ENCODE measurements at places on chromosomes 16 and 17.

- no peak for DNase-seq
Measured at GRCh38 chr17:79887451-79887991, 48.3 kb upstream of the CBX4 start.

GRCh38 chr17:75064867-75065561, 18.0 kb downstream of the KCTD2 start:
- DNase-seq, result no peak

DNA sequence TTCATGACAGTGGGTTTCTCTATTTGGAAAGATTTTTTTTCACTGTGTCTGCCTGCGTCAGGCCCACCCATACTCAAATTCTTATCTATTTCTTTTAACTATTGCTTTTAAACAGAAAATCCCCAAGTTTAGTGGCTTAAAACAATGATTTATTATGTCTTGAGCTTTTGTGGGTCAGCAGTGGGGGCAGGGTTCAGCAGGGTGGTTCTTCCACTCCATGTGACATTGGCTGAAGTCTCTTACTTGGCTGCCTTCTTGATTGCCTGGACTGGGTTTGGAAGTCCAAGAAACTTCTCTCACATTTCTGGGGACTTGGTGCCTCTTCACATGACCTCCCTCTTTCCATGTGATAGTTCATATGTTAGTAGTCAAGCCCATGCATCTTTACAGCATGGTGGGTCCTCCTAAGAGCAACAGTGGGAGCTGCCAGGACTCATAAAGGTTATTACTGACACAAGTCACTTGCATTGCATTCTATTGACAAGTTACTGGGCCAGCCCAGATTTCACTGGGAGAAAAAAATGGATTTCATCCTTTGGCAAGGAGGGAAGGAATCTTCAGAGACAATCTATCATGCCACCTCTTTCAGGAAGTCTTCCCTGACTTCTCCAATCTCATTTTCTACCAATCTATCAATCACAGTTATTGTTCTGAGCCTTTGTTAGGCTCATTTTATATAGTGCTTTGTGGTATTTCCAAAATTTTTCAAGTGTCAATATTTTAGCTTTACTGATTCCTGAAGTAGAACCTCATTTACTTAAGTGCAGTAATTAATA, 436.1 kb downstream of the XYLT1 start:
- DNase-seq, result no peak

GRCh38 chr17:74566132-74566753, 1.1 kb downstream of the CD300H start:
- no peak for DNase-seq

GRCh38 chr17:38577645-38578173, 28.0 kb downstream of the SRCIN1 start:
- DNase-seq, result no peak

- DNase-seq, result peak; percentile 5
Measured at GRCh38 chr16:84647828-84648594, at the start of gene KLHL36. Gene KLHL36 (plus strand): TSS chr16:84648511. CDS start chr16:84650868, 2,357 bp downstream.

- no peak for DNase-seq
Measured at GRCh38 chr17:66431910-66432309, 129.5 kb downstream of the PRKCA start.

GRCh38 chr17:41338961-41339485, 11.6 kb downstream of the KRT33A start:
- DNase-seq, result no peak

DNA sequence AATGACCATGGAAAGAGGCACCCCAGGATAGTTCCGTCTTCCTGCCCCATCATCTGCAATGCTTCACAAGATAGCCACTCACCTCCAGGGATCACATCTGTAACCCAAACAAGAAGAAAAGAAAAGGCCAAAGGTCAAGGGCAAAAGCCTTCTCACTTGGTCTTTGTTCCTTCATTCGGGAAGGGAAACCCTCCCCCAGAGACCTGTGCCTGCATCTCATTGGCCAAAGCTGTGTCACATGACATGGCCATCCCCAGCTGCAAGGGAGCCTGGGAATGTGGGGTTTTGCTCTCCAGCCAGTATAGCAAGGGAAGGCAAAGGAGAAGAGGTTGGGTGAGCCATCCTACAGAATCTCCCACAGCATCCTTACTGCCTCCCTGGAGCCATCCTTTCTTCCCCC, 47.9 kb downstream of the NOL11 start:
- no peak for DNase-seq

DNA sequence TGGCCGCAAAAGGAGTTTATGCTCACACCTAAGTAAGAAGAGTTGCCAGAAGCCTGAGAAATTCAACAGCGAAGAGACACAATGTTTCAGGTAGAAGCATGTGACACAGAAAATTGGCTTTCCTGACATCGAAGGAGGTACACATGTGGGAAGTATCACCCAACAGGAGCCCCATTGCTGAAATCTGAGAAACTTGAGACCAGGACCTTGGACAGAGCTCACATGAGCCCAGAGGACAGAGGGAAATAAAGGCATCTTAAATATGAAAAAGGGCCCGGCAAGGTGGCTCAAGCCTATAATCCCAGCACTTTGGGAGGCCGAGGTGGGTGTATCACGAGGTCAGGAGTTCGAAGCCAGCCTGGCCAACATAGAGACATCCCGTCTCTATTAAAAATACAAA, 304.1 kb upstream of the C16orf82 start:
- DNase-seq, result no peak

DNA sequence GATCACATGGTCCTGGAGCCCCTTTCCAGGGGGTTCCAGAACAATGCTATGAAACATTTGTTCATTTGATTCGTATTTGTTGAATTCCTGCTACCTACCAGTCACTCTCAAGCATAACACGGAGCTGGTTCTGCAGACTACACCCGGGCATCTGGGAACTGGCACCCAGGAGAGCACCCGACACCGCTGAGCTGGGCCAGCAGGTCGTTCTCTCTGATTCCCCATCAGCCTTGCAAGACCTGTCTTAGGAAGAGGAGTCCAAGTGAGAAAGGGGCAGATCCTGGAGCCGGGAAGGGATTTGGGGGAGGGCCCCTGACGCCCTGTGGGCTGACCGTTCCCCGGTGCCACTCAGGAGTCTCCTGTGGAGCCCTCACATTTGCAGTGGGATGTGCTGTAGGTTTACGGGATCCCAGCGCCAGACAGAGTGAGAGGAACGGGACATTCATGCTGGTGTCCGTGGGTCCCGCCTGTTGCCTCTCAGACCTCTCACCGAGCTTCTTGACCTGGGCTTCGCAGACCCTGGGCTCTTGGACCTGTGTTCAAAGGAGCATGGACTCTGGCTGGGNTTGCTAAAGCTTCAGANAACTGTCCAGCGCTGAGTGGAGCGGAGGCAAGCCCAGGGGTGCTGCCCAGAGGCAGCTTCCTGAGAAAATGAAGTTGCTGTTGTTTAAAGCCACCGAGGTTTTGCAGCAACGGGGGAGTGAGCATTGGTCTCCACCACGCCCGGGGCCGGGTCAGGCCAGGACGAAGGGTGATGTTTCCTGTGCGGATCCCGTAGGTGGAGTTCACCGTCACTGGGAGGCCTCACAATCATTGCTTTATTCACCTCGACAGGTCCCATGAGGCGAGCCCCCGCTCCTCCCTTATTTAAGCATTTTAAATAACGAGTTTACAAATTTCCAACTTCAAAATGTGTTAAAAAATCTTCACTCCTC, 49.2 kb downstream of the METRNL start:
- DNase-seq, result no peak
